ENCODE measurements at places on chromosomes 7 and 10.

- no peak for DNase-seq
Measured at GRCh38 chr7:24192053-24192452, 91.9 kb upstream of the NPY start.

- DNase-seq, result peak; percentile 60
Measured at GRCh38 chr7:7183061-7183837, 905 bp downstream of the C1GALT1 start.

DNA sequence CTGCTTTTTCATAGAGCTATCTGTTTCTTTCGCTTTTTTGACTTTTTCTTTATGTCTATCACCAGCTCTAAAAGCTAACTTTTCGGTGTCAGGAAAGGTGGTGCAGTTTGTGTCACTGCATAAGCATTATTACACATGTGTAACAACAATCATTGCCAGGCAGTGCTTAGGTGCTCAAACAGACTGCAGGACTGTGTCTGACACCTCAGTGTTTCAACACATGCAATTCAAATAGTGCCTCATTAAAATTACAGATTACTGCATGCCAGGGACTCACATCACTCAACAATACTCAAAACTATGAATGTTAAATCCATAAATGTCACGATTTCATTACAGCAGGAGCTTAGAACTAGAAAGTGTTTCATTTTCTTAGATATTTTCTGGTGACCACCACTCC is 265.3 kb upstream of the SMIM30 start:
- no peak for DNase-seq

DNA sequence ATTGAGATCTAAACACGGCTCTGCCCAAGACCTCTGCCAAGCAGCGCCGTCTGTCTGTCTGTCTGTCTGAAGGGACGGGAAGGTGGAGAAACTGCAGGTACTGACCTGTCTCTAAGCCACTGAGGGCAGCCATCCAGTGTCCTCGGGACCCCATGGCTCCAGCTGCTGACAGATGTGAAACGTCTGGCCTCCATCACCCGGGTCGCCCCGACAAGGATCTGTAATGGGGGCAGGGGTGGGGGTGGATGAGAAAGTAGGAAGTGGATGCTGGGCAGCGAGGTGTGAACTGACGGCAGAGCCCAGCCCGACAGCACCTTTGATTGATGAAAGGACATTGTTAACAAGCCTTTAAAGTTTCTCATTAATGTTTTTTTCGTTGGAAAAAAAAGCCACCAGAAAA is 193.1 kb downstream of the EBF3 start:
- DNase-seq, result peak; percentile 73

GRCh38 chr10:110754375-110755105 is 110.4 kb downstream of the RBM20 start:
- DNase-seq, result no peak

- DNase-seq, result peak; percentile 93
Measured at GRCh38 chr7:1019789-1020610, 24.3 kb upstream of the GPR146 start.

GRCh38 chr7:141342621-141343408 is 208.4 kb upstream of the AGK start:
- DNase-seq, result no peak

DNA sequence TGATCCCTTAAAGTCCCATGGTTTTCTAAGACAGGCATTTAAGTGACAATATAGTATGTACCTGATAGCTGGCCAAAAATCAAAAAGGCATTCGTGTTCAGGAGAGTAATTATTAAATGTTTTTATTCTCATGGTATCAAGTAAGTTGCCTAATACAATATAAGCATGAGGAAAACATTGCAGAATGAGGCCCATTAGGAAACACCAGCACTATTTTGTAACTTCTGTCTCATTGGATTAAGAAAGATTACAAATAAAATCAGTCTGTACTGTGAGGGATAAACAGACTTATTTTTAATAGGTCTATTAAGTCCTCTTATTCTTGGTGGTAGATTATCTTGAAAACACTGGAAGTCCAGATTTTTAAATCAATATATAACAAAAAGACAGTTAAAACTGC is 110.1 kb downstream of the SNX13 start:
- DNase-seq, result no peak

GRCh38 chr10:8393531-8393930 is 339.0 kb downstream of the GATA3 start:
- no peak for DNase-seq

GRCh38 chr7:128191136-128191844 is 49.8 kb upstream of the LEP start:
- DNase-seq, result peak; percentile 30

DNA sequence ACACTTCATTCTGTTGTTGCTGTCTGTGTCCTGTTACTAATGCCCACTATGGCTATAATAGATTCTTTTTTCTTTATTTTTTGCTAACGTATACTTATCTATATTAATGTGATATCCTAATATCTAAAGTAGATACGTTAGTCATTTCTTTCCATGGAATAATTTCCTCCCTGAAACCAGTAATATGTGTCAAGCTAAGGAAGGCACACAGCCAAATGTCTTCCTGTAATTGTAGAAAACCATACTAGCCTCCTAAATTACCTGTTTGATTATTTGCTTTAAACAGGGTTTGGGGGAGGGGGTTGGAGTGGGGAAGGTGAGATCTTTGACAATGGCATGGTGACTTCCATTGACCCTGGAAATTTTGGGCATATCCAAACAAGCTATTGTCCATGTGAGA is 56.4 kb downstream of the THNSL1 start:
- no peak for DNase-seq

DNA sequence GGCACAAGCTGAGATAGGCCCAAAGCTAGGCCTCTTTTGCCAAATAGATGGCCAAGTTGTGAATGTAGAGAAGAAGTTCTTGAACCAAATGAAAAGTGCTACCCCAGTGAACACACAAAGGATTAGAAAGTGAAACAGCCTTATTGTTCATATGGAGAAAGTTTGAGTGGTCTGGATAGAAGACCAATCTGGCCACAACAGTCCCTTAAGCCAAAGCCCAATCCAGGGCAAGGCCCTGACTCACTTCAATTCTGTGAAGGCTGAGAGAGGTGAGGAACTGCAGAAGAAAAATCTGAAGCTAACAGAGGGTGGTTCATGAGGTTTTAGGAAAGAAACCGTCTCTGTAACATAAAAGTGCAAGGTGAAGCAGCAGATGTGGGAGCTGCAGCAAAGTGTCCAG is 18.7 kb upstream of the ATP6V0A4 start:
- no peak for DNase-seq

- DNase-seq, result no peak
Measured at GRCh38 chr10:33524966-33525365, 190.5 kb upstream of the NRP1 start.

DNA sequence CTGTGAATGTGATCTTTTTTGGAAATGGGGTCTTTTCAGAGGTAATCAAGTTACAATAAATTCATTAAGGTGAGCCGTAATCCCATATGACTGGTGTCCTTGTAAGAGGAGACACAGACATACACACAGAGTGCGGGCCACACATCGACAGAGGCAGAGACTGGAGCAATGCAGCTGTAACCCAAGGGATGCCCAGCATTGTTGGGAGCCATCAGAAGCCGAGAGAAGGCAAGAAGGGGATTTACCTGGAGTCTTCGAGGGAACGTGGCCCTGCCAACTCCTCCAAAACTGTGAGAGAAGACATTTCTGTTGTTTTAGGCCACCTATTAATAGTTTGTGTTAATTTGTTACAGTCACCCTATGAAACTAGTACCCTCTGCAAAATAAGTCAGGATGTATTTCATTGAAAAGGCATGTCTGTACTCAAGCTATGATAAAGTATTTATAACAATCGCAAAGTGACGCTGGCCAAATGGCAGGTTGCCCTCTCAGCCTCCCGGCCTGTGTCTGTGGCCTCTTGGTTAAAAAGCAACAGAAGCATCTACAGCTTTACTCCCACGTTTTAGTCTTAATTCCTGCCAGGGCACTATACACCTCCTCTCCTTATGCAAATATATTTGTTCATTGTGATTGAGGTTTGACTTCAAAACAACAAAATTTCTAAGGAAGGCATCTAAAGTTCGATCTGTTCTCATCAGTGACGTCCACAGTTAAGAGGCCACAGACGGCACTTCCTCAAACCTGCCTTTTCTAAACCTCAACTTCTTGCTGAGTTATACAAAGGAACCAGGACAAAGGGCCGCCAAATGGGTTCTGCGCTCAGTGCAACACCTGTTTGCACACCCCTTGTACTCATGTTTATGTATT is 46.8 kb downstream of the HIPK2 start:
- DNase-seq, result no peak

Measured in chondrocyte (in vitro differentiated cells).